ENCODE measurements at places on chromosomes 7 and 10. TPM values are rescaled to one million over a fixed set of nuclear protein-coding genes. Genes with fewer than 3 reads are reported as not detected.
A peak's percentile ranks its signal among the peaks of the same experiment; 100 is the strongest.

DNA sequence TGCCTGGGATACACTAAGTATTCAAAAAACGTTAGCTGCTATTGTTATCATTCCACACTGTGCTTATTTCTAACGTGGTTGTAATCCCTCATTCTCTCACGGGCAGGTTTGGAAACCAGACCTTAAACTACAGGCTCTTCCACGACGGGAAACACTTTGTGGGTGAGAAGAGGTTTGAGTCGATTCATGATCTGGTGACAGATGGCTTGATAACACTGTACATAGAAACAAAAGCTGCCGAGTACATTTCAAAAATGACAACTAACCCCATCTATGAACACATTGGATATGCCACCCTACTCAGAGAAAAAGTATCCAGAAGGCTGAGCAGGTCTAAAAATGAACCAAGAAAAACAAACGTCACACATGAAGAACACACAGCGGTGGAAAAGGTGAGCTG is 163.2 kb upstream of the PRR15 start:
- H3K4me1 ChIP-seq, result no peaks in the 10 kb centered on the region
- no peaks in the 10 kb centered on the region for H3K27me3 ChIP-seq
- no peak for DNase-seq
- H3K27ac ChIP-seq, result no peak overlapping the region
- H3K4me3 ChIP-seq, result no peak overlapping the region
- no peaks in the 10 kb centered on the region for H3K36me3 ChIP-seq

ENTPD1 gene
- 63.6 TPM for total RNA-seq

CHRM2 gene
- total RNA-seq, result not detected

DLX6 gene
- not detected for total RNA-seq

DNA sequence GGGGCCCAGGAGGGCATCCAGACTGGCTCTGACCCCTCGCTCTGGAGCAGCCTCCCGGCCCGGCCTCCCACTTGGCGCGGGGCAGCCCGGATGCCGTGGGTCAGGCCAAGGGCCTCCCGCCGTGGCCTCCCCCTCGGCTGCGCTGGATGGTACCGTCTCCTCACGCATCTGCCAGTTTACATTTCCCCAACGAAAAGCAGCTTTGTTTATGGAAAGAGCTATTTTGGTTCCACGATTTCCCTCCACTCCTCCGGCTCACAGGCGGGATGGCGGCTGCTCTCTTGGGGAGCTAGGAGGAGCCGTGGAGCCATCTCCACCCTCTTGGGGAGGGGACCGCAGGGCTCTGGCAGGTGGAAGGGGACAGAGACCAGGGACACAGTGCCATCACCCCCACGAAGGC is 93.2 kb upstream of the MYL10 start:
- H3K4me3 ChIP-seq, result no peak overlapping the region
- no peak for DNase-seq
- no peaks in the 10 kb centered on the region for H3K36me3 ChIP-seq
- no peaks in the 10 kb centered on the region for H3K27me3 ChIP-seq
- H3K4me1 ChIP-seq, result no peaks in the 10 kb centered on the region

GRCh38 chr10:49324711-49325110 is 25.7 kb downstream of the C10orf71 start:
- DNase-seq, result no peak
- no peak overlapping the region for H3K4me3 ChIP-seq
- no peaks in the 10 kb centered on the region for H3K36me3 ChIP-seq
- H3K27me3 ChIP-seq, result no peaks in the 10 kb centered on the region
- H3K4me1 ChIP-seq, result no peaks in the 10 kb centered on the region
- H3K27ac ChIP-seq, result no peak overlapping the region

DNA sequence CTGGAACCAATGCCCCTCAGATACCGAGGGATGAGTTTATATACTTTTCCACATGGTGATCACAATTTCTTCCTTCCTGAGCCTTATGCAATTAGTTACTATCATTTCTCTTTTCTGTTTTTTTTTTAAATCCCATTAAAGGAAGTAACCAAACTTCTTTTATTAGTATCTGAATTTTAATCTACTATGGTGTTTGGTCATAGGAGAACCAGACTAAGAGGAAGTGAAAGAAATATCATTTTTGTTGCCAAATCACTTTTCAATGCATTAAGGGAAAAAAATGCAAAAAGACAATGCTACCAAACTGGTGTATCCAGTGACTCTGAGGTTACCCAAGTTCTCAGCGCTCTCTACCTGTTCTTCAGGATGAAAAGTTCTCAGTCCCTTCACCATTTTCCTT is 167.7 kb downstream of the NXPH1 start:
- H3K27me3 ChIP-seq, result no peaks in the 10 kb centered on the region
- no peak for DNase-seq
- H3K4me1 ChIP-seq, result no peaks in the 10 kb centered on the region
- no peaks in the 10 kb centered on the region for H3K36me3 ChIP-seq

GRCh38 chr7:150383710-150384397 is 4.7 kb downstream of the ZNF775 start:
- no peaks in the 10 kb centered on the region for H3K27me3 ChIP-seq
- H3K27ac ChIP-seq, result no peak overlapping the region
- H3K4me1 ChIP-seq, result peaks cover 11% of the 10 kb centered on the region

DNA sequence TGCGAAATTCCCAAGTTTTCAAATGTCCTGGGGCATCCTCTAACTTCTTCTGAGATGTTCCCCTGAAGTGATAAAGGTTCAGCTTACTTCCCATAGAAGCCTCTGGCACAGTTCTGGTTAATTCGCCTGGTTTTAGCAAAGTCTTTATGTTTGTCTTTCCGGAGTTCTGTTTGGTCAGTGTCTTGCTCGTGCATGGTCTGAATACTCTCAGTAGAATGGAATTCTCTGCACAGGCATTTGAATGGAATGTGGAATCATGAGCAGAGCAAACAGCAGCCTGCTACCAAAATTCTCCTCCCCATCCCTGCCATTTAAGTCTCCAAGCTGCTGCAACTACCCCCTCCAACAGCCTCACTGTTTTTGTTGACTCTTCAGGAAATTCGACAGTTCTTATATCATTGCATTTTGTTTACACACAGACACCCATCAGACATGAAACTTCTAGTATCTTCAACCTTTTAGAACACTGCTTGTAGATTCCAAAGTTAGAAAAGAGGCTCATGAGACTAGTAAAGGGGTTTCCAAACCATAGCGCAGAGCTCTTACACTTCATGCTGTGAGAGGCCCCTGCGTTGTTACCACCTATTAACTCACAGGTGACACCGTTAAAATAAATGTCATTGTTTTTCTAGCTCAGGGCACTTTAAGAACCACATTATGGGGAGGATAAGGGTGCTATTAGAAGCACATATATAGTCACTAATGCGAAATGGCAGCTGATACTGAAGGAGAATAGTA is 129.7 kb downstream of the PLCE1 start:
- H3K4me1 ChIP-seq, result peaks cover 50% of the 10 kb centered on the region
- no peaks in the 10 kb centered on the region for H3K27me3 ChIP-seq
- H3K27ac ChIP-seq, result peak overlapping the region; percentile 21
- peak overlapping the region; percentile 8 for H3K4me3 ChIP-seq
- no peaks in the 10 kb centered on the region for H3K36me3 ChIP-seq

- DNase-seq, result no peak
- H3K27me3 ChIP-seq, result no peaks in the 10 kb centered on the region
- H3K4me1 ChIP-seq, result peaks cover 4% of the 10 kb centered on the region
- no peaks in the 10 kb centered on the region for H3K36me3 ChIP-seq
Measured at GRCh38 chr10:36451391-36451970, 673.9 kb upstream of the ANKRD30A start.

DNA sequence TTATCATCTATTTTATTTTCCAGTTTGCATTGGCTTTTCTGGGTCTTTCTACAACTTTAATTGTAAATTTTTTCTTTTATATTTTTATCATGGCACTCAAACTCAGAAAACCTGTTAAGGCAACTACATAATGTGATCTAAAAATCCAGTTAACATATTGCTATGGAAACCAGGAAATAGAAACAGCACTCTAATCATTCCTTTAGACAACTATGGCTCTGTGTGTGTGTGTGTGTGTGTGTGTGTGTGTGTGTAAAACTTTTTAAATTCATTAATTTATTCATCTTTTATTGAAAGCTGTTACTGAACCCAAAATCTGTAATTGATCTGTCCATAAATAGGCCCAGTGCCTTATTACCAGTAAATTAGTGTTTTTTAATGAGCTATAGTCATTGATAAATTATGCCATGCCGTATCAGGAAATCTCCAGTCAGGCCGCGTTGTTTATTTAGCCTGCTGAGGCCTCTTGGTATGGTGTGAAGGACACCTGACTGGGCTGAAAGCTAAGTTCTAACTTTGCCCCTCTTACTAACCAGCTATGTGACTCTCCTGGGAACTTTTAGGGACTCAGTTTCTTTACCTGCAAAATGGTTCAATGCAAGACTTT is 1.5 kb upstream of the MET start:
- H3K4me3 ChIP-seq, result no peak overlapping the region
- no peaks in the 10 kb centered on the region for H3K27me3 ChIP-seq
- peaks cover 5% of the 10 kb centered on the region for H3K4me1 ChIP-seq

- no peak for DNase-seq
- H3K4me1 ChIP-seq, result no peaks in the 10 kb centered on the region
- H3K4me3 ChIP-seq, result no peak overlapping the region
- H3K27me3 ChIP-seq, result no peaks in the 10 kb centered on the region
- no peak overlapping the region for H3K27ac ChIP-seq
Measured at GRCh38 chr7:107078517-107078966, 34.0 kb downstream of the PRKAR2B start.

ERVW-1 gene
- total RNA-seq, result not detected

DNA sequence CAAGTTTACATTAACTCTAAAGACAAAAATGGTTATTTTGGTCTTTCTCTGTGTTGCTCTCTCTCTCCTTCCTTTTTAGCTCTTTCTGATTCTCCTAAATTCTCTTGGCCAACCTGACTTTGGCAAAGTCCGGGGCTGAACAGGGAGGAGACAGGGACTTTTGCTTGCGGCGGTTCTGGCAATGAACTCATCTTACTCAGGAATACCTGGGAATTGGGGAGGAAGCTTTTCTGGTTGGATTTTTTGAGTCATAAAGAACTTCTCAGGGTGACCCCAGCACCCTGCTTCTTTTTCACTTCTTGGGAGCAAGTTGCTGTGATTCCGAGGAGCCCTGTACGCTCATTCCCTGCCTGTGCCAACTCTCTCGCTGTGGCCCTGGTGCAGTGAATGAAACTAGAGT is 16.0 kb downstream of the GATA3 start:
- no peaks in the 10 kb centered on the region for H3K4me1 ChIP-seq
- H3K36me3 ChIP-seq, result no peaks in the 10 kb centered on the region
- no peaks in the 10 kb centered on the region for H3K27me3 ChIP-seq
- H3K27ac ChIP-seq, result no peak overlapping the region
- DNase-seq, result no peak

DNA sequence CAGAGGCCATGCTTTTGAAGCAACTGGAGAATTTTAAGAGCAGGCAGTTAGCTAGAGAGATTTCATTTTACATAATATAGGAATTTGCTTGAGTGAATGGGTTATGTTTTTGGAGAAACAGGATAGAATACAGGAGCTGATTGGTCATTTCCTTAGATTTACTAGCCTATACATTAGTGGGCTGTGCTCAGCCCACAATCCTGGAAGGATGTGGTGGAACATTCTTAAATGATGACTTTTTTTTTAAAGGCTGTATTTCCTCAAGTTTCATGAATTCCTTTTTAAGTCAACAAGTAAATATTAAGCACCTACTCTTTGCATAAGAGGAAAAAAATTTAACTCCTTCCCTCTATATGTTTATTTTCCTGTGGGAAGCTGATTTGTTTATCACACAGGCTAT is 314.4 kb upstream of the BMPER start:
- H3K27me3 ChIP-seq, result no peaks in the 10 kb centered on the region
- DNase-seq, result no peak
- no peak overlapping the region for H3K4me3 ChIP-seq
- H3K27ac ChIP-seq, result no peak overlapping the region
- no peaks in the 10 kb centered on the region for H3K4me1 ChIP-seq

DNA sequence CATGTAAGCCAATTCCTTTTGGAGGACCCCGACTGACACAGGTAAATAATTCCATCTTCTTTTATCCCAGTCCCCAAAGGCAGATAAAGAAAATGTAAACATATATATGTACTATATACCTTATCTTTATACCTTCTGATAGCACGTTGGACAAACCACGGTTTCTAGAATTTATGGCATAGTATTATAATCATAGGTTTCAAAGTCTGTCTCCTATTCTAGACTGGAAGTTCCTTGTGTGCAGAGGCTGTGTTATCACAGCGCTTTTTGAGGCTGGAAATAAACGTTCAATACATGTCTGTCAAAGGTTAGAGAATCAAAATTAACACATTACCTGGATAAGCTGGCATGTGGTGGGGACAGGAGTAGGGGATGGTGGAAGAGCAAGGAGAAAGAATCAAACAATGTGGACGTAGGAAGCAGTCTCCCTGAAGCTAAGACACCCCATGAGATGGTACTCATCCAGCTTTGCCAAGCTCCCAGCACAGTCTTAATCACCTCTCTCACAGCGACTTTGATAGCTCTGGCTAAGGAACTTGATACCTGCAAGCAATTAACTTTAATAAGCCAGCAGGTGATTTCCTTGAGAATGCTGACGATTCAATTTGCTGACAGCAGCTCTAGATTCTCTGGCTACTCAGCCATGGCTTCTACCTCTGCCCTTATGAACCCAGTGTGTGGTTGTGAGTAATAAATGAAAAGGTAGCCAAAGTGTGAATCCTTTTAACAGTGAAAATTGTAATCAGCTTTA is 208.4 kb upstream of the LRRTM3 start:
- H3K4me1 ChIP-seq, result no peaks in the 10 kb centered on the region
- H3K27me3 ChIP-seq, result no peaks in the 10 kb centered on the region
- DNase-seq, result no peak
- H3K36me3 ChIP-seq, result no peaks in the 10 kb centered on the region
- H3K4me3 ChIP-seq, result no peak overlapping the region

DNA sequence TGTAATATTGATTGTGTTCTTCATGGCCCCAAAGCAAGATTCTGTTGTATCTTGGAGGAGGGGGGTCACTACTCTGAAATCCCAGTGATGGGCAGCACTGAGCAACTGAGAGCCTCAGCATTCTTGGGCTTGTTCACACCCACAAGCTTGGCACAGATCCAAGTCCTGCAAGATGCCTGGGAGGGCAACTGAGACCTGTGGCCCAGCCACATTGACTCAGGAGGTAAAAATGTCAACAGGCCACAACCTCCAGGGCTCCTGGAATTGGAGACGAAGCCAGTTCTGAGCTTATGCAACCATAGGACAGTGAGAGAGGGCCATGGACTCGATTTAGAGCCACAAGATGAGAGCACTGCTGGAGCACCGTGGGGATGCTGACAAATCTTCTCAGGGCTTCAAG is 3.1 kb upstream of the DOCK1 start:
- no peak overlapping the region for H3K4me3 ChIP-seq
- H3K27ac ChIP-seq, result no peak overlapping the region
- no peaks in the 10 kb centered on the region for H3K36me3 ChIP-seq
- DNase-seq, result no peak

DNA sequence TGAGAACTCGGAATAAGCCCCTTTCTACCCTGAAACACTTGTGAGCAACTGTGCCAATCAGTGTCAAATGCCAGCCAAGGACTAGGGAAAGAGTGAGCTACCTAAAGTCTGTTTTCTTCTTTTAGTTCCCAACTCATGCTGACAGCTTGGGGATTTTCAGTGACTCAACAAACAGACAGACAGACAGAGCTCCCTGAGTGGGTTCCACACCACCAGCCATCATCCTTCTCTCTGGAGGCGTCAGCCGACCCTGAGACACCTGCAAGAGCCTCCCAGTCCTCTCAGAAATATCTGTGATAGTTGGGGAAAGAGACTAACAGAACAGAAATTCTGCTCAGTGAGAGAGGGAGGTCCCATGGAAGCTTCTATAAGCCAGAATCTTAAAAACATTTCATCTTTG is 49.5 kb downstream of the GATA3 start:
- no peak overlapping the region for H3K27ac ChIP-seq
- no peaks in the 10 kb centered on the region for H3K4me1 ChIP-seq
- no peak for DNase-seq
- no peaks in the 10 kb centered on the region for H3K36me3 ChIP-seq

Measured in thoracic aorta (tissue), 2 donors.